ENCODE measurements at places on chromosomes 11 and 22.

- no peak for DNase-seq
Observed at GRCh38 chr11:60927600-60927999, 3.3 kb downstream of the TMEM132A start.

DNA sequence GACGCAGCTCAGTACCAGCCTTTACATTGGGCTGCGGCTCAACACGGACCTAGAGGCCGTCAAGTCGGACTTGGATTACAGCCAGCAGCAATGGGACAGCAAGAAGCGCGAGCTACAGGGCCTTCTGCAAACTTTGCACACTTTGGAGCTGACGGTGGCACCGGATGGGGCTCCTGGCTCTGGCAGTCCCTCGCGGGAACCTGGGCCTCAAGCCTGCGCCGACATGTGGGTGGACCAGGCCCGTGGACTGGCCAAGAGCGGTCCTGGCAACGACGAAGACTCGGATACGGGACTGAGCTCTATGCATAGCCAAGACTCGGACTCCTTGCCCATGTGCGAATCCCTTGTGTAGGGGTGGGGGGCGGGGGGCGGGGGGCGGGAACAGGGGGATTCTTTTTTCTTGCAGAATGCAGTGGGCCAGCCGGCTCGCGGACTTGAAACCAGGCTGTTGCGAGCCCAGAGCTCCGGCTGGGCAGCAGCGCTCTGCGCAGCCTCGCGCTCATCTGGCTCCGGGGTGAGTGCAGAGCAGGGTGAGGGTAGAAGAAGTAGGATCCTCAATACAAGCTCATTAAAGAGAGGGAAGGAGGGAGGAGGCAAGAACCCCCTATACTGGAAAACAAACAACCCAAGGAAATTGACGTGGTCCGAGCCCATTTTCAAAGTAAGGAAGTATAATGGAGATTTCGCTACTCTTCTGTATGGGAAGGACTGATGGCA lies 1.8 kb downstream of the RASSF10 start:
- no peak for DNase-seq

DNA sequence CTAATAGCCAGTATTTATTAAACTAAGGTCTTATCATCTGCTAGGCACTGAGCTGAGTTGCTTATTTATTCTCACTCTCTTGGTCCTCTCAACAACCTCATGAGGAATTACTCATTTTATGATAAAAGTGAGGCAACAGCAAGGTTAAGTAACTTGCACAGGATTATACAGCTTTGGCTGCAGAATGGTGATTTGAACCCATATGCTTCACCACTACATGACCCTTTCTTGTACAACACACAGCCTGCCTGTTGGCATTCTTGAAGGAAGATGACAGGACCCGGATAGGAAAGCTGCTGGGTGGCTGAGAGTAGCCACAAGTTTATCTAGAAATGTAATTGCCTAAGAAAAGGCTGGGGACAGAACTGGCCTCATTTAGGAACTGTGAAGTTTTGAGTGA lies 5.3 kb upstream of the PARVA start:
- DNase-seq = no peak

DNA sequence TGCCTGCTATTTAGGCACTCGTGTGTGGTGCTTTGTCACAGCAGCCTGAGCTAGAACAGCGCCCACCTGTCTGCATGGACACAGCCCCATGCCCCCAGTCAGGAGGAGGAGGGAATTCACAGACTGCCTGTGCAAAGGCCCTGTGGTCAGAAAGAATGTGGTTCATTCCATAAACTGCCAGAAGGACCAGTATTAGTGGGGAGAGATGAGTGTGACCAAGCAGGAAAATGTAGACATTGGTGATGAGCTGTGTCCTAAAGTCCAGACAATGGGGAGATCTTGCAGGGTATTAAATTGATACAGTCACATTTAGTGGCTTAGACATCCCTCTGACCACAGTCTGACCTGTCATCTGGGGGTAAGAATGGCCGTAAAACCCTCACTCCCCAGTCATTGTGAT lies 83.7 kb upstream of the LINC01488 start:
- no peak for DNase-seq

DNA sequence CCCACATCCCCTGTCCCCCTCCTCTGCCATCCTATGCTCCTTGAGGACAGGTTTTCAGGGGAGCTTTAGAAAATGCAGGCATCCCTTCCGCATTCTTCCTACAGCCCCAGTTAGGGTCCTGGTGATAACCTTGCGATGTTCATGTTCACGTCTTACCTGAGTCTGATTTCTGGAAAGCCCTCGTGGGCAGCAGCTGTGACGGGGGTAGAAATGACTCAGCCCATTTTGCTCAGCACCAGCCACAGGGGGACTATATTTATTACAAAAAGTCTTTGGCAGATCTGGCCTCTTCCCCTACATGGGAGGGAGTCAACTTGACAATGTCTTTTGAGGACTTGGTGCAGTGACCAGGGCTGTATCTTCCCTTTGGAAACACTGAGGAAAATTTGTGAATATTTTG lies 12.3 kb downstream of the PKNOX2 start:
- DNase-seq = no peak
